Epithelial cell of esophagus (primary cell): ENCODE measurements at places on chromosomes 3 and 15.

- peak; percentile 31 for DNase-seq
Observed at GRCh38 chr3:138114988-138115971, at the start of gene DZIP1L. Gene DZIP1L, minus strand, starts transcription at chr3:138115608. Its CDS starts 11,637 bp downstream, at chr3:138103971.

DNA sequence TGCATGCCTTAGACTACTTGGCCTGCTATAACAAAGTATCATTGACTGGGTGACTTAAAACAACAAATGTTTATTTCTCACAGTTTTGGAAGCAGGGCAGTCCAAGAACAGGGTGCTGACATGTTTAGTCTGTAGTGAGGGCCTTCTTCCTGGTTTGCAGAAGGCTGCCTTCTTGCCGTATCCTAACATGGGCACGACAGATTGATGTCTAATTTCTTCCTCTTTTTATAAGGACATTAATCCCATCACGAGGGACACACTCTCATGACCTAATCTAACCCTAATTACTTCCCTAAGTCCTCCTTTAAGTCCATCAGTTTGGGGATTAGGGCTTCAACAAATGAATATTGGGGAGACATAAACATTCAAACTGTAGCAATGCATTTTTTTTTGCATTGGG lies 10.9 kb upstream of the GOLGA8B start:
- no peak for DNase-seq

DNA sequence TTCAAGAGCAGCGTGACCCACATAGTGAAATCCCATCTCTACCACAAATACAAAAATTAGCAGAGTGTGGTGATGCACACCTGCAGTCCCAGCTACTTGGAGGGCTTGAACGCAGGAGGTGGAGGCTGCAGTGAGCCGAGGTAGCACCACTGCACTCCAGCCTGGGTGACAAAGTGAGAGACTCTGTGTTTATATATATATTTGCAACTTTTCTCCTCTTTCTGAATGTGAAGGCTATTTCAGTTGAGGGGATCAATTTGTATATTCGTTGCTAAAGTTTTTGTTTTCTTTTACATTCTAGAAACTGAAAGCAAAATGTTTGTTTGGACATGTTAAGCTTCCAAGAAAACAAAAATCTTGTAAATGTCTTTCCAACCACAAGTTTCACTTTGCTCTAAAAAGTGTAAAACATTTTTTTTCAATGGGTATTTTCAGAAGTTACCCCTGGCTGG lies 29.8 kb upstream of the FAM98B start:
- no peak for DNase-seq

GRCh38 chr15:69304182-69304545 lies 5.5 kb downstream of the PAQR5 start:
- DNase-seq = peak; percentile 91

GRCh38 chr3:159158213-159158612 lies 356.4 kb downstream of the MFSD1 start:
- peak; percentile 79 for DNase-seq

- DNase-seq = no peak
Observed at GRCh38 chr3:61092870-61093269, 158.4 kb downstream of the FHIT start.

DNA sequence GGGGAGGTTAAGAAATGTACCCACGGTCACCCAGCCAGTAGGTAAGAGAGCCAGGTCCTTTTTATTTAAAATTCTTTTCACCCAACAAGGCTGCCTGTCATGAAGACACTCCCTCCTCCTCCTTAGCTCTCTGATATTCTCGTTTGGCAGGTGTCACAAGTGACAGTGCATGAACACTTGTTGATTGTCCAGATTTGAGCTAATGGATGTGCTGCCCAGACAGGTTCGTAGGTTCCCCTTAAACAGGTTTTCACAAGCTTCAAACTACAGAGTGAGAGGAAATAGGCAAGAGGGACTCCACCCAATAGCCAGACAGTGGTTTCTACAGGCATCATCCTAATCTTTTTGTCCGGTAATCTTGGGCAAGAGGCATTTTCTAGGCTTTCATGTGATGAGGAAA lies 32.2 kb downstream of the ATP13A4 start:
- DNase-seq = peak; percentile 92

DNA sequence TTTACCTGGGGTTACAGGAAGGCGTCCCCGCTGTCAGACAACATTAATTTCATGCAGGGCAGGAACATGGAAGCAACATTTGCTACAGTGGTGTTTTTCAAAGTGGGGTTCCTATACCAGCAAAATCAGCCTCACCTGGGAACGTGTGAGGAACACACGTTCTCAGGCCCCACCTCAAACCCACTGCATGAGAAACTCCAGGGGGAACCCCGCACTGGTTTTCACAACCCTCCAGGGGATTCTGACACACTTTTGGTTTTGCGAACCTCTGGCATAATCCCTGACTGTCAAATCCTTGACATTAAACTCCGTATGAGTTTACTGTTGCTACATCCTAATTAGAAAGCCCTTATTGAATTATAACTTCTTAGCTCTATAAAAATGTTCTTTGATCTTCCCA lies 127.7 kb downstream of the LRRK1 start:
- no peak for DNase-seq

GRCh38 chr3:178320456-178321351 lies 215.5 kb upstream of the KCNMB2 start:
- DNase-seq = peak; percentile 70

GRCh38 chr3:52689151-52689550 lies 3.3 kb downstream of the GNL3 start:
- DNase-seq = no peak

DNA sequence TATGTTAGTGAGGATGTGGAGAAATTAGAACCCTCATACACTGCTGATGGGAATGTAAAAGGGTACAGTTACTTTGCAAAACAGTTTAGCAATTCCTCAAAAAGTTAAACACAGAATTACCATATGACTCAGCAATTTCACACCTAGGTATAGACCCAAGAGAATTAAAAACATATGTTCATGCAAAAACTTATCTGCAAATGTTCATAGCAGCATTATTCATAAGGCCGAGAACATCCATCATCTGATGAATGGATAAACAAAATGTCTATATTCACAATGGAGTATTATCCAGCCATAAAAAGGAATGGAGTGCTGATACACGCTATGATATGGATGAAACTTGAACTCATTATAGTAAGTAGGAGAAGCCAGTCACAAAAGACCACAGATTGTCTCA lies 10.3 kb downstream of the SEC13 start:
- DNase-seq = no peak

DNA sequence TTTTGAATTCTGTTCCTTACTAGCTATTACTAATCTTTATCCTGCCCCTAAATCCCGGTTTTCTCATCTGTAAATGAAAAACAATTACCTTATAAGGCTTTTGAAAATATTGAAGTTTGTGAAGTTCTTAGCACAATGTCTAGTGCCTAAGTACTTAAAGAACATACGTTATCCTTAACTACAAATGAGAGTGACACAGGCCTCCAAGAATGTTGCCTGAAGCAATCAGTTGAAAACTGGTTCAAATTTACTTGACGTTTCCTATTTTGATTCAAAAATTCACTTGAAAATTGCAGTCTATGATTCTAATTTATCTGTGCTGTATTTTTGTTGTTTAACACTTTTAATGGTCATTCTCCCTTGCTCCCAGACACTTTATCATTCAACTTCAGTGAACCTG lies 3.2 kb downstream of the SENP7 start:
- DNase-seq = peak; percentile 71

DNA sequence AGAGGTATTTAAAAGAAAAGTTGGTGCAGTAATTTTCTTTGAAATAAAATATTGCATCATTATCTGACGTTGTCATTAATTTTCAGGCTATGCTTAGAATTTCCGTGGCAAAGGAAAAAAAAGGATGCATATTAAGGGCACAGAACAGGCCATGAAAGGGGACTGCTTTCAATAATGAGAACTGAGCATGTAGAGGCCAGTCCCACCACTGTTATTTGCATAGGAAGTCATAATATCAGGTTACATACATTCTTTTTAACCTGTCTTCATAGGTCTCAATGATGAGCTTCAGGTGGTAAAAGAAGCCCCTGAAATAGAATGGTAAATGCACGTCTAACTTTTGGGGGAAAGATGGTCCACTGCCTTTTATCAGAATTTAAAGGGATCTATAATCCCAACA lies 272.1 kb upstream of the ALCAM start:
- DNase-seq = peak; percentile 26

DNA sequence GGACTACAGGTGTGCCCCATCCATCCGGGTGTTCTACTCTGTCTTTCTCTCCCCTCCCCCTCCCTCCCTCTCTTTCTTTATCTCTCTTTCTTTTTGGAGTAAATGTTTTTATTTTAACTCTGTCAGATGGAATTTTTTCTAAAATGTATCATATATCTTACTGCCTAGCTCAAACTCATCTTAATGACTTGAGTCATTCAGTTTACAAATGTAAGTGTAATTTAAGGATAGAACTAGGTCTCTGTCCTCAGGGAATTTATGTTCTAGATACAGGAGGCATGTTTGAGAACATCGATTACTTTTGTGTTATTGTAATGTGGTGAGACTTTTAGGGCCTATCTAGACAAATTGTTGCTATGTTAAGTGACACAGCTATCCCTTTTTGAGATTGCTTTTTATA lies 3.5 kb downstream of the TBC1D23 start:
- peak; percentile 1 for DNase-seq

DNA sequence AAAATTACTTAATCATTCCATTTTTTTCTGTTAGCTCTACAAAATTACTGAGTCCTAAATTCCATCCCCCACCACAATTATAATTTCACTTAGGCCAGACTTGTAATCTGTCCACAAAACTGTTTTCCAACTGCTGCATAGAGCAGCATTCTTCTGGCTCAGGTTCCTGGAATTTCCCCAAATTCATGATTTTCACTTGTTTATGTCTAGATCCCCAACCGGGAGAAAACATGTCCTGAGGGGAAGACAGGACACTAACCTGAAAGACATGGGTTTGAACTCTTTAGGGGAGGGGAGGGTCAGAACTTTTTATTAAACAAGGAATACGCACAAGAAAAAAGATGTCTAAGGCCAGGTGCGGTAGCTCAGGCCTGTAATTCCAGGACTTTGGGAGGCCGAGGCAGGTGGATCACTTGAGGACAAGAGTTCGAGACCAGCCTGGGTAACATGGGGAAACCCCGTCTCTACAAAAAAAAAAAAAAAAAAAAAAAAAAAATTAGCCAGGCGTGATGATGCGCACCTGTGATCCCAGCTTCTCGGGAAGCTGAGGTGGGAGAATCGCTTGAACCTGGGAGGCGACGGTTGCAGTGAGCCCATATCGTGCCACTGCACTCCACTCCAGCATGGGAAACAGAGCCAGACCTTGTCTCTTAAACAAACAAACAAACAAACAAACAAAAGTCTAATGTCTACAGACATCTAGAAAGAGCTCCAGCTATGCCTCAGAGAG lies 1.5 kb downstream of the ETFA start:
- DNase-seq = no peak

DNA sequence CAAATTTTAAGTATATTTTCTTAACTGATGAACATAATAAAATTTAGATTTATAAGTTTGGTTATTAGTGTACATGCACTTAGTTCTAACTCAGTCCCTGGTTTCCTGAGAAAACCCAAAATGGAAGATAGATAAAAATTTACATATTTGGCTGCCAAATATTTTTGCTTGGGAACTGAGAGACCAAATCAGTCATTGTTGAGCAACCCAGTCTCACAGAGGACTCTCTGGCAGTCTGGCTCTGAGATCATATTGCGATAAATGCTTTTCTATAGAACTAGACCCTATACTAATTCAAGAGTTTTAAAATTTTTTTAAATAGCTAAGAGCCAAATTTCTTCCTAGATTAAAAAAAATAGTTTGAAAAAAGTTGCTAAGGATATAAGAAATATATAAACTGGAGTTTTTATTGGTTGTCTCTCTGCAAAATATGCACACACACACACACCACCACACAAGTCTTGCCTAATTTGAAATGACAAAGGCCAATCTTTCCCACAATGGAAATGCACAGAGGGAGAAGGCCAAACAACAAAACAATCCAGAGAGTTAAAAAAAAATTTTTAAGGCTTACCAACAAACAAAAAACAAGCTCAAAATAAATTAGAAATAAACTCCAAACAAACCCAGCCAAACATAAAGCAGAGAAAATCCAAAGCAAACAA lies 259.5 kb downstream of the MECOM start:
- no peak for DNase-seq

- no peak for DNase-seq
Observed at GRCh38 chr15:61086756-61087155, 142.3 kb downstream of the RORA start.

GRCh38 chr3:65701516-65701915 lies 337.2 kb downstream of the MAGI1 start:
- no peak for DNase-seq

DNA sequence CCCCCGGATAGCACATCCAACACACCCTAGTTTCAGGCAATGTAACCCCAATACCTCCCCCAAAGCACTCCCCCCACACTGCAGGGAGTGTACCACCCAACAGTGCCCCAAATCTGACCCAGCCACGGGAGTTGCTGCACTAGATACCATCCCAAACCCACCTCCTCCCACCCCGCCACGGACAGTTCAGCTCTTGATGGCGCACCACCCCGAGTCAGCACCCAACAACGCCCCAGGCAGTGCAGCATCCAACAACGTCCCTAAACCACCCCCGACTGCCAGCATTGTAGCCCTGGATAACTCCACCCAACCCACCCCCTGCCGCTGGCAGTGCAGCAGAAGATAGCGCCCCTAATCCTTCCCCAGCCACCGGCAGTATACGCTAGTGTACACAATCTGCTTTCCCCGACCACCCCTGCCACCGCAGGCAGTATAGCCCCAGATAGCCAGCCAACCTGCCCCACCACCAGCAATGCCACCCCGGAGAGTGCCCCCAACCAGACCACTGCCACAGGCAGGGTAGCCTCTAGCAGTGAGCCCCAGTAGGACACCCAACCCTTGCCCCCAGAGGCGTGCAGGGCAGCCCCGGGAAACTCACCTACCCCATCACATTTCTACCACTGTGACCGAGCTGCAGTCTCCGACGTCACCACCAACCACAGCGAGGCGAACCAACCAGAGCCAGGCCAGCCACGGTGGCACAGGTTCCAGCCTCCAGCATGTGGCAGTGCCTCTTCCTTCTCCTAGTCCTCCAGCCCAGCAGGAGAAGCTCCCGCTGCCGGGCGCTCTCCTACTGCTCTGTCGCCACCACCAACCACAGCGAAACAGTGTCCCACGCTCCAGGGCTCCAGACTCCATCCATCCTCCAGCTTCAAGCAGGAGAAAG lies 178.1 kb downstream of the POTEB3 start:
- no peak for DNase-seq

- peak; percentile 53 for DNase-seq
Observed at GRCh38 chr3:36944012-36944640, 728 bp downstream of the TRANK1 start.

DNA sequence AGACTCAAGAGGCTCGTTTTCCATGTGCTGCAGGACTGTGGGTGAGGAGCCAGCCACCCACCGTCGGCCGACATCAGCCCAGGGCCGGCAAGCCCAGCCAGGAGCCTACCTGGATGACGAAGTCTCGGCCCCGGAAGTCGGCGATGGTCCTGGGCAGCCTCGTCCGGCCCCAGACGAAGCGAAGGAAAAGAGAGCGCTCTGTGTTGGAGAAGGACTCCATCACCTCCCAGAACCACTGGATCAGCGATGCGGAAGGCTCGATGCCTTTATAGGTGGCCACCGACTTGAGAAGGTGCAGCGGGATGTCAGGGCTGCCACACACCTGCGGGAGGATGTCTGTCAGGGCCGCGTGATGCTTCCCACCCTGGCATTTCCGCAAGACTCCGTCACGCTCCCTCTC lies 13.8 kb upstream of the OCA2 start:
- no peak for DNase-seq

- DNase-seq = no peak
Observed at GRCh38 chr15:28915041-28915810, 29.5 kb downstream of the APBA2 start.

GRCh38 chr3:41026394-41027177 lies 172.7 kb upstream of the CTNNB1 start:
- peak; percentile 19 for DNase-seq

GRCh38 chr15:79045041-79045440 lies 45.5 kb downstream of the RASGRF1 start:
- DNase-seq = no peak

GRCh38 chr3:21169948-21170347 lies 581.1 kb downstream of the ZNF385D start:
- DNase-seq = no peak
